H9 (cell line): ENCODE measurements at places on chromosomes 7 and 10.

GRCh38 chr7:19101472-19101871, 16.0 kb downstream of the TWIST1 start:
- DNase-seq = no peak

GRCh38 chr7:141731476-141732149, 6.5 kb upstream of the SSBP1 start:
- no peak for DNase-seq

- no peak for DNase-seq
These were observed 6.8 kb upstream of the EFCAB10 start for GRCh38 chr7:105587909-105588635.

DNA sequence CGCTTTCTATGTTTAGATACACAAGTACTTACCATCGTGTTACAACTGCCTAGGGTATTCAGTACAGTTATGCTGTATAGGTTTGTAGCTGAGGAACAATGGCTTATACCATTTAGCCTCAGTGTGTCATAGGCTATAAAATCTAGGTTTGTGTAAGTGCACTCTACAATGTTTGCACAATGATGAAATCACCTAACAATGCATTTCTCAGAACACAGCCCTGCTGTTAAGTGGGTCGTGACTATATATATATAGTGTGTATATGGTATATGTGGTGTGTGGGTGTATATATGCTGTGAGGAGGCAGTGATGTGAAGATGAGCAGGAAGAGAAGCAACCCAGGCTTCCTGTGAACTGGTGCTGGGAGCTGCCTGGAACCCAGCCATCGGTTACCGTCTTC, 65.6 kb upstream of the MKI67 start:
- DNase-seq = no peak
